ENCODE measurements at places on chromosomes 7 and 10.
A peak's percentile ranks its signal among the peaks of the same experiment; 100 is the strongest.

DNA sequence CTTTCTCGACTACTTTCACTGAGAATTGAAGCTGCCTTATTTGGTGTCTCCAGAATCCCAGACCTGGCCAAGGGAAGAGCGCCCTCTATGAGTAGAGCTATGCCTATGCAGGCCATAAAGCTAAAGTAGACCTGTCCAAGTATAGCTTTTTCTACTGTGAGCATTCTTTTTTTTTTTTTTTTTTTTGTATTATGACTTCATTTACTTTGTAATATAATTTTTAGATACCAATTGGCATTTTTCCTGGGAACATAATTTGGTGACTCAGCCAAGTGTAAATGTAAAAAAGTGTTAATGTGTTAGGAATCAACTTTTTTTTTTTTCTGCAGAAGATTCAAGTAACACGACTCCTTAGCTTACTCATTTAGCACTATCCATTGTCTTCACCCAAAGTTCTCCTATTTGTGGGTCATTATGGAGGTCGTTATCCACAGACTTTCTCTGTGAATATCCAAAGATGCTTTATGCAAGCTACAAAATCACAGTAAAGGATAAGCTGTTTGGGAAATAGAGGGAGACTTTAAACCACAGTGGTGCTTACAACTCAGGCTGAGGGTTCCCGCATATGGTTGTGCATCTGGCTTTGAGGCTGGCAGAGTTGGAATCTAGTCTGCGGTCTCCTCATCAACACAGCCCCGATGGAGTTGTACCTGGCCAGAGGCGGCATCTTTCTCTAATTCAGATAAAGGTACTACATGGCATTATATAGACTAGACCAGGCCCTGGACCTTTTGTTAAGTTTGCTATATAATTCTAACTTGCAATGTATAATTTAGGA, 1040.2 kb upstream of the SORCS1 start:
- DNase-seq: no peak

DNA sequence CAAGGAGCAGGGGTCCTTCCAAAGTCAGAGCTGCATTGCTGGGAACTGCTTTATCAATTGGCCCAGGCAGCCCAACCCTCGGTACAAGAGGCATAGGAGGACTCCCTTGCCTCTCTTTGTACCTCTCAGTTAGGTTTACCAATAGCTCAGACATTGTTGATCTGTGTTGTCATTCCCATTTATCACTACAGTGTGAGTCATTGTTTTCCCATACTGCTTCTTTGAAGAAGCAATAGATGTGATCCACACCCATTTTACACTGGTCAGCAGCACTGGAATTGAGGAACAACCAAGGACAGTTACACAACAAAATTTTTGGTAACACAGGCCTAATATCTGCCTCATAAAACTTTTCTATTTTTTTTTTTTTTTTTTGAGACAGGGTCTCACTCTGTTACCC, 307.2 kb downstream of the SNX13 start:
- no peak for DNase-seq

- no peak for DNase-seq
These were observed 1.1 kb upstream of the HDAC9 start for GRCh38 chr7:18494406-18494805.

DNA sequence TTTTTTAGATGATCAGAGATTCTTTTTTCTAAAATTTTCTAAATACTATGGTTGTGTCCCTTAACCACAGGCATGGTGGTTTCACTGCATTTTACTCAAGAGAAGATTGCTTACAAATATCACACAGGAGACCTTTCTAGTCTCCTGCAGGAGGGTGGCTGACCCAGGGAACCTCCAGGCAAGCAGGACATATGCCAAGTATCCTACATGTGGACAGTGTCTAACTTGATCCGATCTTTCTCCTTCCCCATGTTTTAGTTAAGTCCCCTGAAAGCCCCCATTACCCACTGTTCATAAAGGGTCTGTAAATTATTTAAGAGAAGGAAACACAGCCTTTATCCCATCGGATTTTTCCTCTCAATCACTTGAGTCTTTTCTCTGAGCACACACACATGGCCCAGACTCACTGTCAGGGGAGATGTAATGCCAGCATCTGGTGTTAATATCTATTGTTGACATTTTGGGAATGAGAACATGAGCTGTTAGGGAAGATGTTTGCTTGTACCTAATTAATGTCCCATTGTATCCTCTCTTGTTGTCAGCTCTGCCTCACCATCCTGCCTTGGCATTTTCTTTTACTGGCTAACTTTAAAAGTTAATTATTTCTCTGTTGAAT, 755.2 kb downstream of the AUTS2 start:
- DNase-seq: no peak

GRCh38 chr10:37566332-37566731, 291.1 kb downstream of the ZNF248 start:
- no peak for DNase-seq

GRCh38 chr7:138257459-138258196, 181.4 kb downstream of the AKR1D1 start:
- DNase-seq: no peak

- DNase-seq: no peak
These were observed 180.0 kb downstream of the RELN start for GRCh38 chr7:103809229-103809994.

DNA sequence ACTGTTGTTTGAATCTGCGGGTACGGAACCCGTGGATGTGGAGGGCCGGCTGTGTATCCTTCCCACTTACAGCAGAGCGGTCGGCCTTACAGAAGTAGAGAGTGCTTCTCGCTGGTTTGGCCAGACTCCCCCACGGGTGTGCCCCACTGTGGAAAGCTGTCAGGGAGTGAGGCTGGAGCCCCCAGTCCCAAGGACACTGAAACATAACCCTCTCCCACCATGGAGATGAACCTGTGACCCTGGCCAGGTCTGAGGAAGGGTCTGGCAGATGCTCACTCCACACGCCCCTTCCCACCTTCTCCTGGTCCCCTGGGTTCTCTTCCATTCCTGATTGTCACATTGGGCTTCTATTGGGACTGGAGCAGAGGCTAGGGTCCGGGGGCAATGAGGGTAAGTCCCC, 39.6 kb downstream of the TSPAN15 start:
- DNase-seq: no peak

DNA sequence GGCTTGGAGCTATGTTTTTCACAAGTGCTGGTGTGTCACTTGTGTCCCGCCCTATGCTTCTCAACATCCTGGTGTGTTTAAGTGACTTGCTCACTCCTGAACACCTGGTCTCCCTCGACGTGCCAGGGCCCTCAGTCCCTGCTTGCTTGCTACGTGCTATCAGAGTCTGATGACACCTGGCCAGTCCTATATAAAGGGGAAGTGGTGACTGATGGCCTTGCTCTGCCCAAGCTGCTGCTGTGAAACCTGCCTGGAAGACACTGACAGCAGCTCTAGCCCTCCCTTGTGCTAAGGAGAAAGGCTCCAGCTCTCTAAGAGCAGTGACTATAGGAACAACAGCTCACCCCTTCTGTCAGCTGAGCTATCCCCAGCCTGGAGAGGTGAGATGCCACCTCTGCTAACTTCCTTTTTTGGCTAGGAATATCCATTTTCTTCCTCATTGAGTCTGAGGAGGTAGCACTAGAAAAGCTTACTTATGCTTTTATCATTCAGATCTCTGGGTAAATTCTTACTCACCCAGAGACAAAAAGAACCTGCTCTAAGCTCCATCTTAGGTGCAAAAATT, 77.2 kb upstream of the PLXNA4 start:
- no peak for DNase-seq

DNA sequence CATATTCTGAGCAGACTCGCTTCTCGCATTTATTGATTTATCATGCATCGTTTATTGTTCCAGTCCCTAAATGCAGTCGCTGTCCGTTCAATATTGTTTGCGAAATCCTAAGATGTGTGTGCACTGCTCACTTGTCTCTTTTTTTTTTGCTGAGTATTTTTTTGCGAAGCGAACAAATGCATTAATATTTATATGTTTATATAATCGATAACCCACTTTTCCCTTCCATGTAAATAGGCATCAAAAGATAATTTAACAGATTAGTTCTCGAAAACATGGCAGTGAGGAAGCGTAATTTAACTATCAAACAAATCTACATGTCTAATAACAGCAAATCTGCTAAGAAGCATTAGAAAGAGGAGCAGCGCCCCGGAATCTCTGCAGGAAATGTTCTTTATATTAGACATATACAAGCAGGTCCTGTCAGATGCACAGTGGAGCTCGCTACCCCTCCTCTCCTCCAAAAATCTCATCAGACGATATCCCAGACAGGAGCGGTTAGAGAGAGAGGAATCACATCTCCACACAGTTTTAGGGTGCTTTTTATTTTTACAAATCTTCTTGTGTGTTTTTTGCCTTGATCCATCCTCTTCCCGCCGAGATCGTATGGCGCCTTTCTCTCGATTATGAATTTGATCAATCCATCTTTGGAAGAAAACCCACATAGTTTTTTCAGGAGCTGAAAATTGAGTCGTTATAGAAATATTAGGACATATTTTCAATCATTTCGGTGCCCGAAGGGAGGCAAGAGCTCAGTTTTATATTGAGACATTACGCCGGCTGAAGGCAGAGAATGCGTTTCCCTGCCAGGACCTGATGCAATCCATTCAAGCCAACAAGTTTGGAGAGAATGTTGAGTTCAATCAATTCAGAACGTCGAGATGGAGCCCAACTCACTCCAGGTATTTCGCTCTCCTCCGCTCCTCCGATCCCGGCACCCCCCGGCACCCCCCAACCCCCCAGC, at the start of gene ARID5B:
Gene ARID5B, plus strand, starts transcription at position 871 of the 964 bp plus-strand sequence. Its CDS starts 11 bp downstream, at position 882.
- DNase-seq: no peak

GRCh38 chr10:103602028-103602851, 108.7 kb downstream of the NEURL1 start:
- no peak for DNase-seq

DNA sequence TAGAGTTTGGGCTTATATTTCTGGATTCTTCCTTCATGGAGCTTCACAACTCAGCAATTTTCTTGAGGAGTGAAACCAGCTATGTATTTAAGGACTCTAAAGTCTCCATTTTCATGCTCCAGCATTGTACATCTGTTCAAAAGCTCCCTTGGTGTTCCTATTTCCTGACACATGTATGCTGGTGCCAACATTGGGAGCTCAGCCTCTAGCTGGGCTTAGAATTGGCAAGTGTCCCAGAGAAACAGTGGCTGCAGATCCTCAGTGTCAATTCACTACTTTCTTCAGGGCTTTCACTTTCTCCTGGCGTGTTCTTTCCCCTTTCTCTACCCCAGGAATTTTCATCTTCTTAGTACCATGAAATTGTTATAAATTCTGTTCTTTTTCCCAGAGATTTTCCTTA, 103.1 kb downstream of the ZNF467 start:
- peak; percentile 35 for DNase-seq

GRCh38 chr10:5615316-5615715, 51.1 kb downstream of the ASB13 start:
- no peak for DNase-seq

DNA sequence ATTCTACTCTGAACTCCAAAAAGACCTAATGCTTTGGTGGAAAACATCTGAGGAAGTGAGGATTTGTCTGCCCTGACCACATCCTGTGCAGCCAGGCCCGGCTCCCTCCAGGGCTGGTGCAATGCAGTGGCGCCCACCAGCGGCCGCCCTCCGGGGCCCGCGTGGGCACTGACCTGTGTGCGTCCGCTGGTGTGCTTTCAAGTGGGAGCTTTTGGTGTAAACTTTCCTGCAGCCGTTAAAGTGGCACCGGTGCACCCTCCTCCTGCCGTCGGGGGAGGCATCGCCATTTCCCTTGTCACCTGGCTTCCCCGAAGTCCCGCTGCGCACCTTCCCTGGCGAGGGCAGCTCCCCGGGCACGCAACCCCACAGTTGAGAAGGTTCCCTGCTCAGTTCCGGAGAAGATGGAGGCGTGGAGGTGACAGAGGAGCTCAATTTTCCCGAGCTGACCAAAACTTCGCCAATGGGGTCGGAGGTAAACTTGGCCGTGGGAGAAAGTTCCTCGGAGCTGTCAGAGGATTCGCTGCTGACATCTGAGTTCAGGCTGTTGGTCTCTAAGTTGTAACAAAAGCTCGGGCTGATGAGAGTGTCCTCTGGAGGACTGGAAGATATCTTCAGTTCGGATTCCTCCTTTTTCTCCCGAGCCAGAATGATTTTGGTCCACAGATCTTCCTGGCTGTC, 3.4 kb downstream of the KLF6 start:
- no peak for DNase-seq

DNA sequence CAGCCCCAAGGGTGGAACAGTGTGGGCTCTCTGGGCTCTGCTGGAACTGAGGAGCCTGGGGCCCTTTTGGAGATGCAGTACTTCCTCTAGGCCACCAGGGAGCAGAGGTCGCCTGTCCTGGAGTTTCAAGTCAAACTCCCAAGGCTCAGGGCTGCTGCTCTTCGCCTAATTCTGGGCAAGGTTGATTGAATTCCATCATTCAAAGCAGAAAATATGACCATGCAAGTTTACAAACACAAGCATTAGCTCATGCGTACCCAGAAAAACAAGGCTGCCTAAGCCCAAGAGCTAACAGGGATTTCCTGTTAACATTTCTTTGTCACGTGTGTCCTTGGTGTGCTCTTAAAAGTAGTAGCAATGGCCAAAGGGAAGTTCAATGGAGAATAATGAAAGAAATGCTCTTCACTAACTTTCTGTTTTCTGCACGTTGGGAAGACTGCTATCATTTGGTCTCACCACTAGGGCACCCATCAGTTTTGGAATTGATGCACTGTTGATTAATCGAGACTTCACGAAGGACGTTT, 20.1 kb downstream of the LDB3 start:
- DNase-seq: no peak

GRCh38 chr7:41117431-41117830, 585.5 kb downstream of the INHBA start:
- no peak for DNase-seq

GRCh38 chr10:100817268-100817839, 72.0 kb downstream of the PAX2 start:
- DNase-seq: no peak

- DNase-seq: no peak
These were observed 169.3 kb downstream of the CHN2 start for GRCh38 chr7:29363636-29364425.

GRCh38 chr7:20201380-20201779, 15.8 kb downstream of the MACC1 start:
- no peak for DNase-seq

GRCh38 chr10:131440405-131441360, 129.2 kb upstream of the TCERG1L start:
- DNase-seq: no peak

DNA sequence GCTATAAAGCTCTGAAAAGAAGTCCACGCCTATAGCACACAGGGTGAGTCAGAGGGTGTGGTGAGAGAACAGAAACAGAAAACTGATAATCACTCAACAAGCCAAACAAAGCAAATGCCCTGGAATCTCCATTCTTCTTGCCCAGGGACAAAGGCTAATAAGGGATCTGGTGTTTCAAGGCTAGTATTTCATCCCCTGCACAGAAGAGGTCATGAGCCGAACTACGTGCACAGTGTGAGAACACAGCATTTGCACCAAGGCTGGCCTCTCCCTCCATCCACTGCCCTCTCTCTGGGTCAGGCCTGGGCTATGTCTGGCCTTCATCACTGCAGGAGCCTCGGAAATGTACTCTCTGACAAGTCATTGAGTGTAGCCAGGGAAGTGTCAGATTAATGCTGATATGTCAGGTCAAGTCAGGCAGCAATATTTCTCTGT, 42.7 kb downstream of the PRR15 start:
- DNase-seq: no peak

DNA sequence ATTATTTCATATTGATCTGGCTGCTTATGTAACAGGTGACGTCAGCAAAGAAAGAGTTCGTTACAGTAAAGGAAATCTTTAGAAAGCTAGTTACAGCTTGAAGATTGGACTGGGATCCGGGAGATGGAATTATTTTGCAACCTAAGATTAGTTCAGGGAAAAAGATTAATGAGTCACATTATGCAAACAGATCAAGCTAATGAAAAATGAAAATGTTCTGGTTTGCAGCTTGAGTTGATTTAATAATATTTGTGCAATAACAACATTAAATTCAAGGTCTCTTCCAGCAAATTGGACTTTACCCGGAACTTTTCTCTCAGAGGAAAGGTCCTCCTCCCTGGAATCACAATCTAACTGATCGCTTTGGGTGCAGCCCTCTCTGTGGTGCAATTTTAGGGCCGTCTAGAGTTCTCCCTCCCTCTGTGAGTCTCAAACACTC, 119.5 kb downstream of the OTUD1 start:
- no peak for DNase-seq
